Foreskin melanocyte (primary cell): ENCODE measurements at places on chromosomes 2 and 18.

DNA sequence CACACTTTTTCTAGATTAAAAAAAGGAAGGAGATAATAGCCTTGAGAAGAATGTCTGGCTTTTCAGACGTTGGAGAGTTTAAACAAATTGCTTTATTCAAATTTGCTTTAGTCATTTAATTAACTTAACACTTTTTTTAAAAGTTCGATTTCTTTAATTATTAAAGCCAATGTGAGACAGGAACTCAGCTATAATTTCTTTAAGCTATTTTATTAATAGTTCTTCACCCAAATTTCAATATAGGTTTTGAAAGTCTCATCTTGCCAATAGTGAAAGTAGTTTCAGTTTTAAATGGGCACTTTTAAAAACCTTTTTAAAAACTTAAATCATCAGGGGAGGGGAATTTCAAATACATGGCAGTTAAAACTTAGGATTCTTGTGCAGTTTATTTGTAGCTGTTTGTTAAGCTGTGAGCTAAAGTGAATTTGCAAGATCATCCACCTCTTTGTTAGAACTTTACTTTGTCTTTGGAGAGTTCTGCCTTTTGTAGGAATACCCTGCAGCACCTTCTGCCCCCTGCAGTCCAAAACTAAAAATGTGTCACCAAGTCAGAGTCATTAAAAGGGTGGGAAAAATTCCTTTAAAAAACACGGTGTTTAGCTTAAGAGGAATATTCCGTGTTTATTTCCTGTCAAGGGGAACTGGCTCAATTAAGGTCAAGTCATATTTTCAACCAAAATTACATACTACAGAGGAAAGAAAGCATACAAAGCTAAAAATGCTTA, 4.6 kb downstream of the TGIF1 start:
- DNase-seq, result no peak

DNA sequence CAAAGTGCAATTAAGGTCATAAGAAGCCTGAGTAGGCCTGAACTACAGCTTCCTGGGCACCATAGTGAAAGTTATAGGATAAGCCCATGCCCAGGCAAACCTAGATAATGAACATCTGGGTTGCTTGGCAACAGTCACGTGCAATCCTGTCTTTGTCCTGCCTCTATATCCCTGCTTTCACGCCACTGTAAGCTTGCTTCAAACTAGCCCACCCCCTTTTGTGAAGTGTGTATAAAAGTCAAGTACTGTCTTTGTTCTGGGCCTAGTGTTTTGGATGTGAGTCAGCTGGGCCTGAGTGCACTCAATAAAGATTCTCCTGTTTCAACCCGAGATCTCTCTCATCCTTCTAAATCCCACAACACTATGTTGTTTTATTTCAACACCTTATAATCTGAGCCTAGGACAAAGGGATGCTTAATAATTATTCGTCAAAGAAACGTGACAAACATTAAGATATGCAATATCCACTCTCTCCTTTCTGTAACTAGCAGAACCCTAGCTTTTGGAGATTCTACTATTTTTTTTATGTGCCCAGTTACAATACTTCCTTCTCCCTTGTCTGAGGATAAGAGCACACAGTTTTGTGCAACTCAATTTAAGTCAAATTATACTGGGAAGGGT, 927.8 kb downstream of the SUCLG1 start:
- DNase-seq, result peak; percentile 98

GRCh38 chr2:217794133-217794986, 208.4 kb downstream of the TNS1 start:
- DNase-seq, result no peak

- DNase-seq, result peak; percentile 96
Measured at GRCh38 chr18:63553081-63553480, 10.9 kb downstream of the SERPINB12 start.

GRCh38 chr2:4995466-4995865, 696.7 kb upstream of the SOX11 start:
- no peak for DNase-seq

- no peak for DNase-seq
Measured at GRCh38 chr2:43898838-43899346, 60.1 kb downstream of the ABCG8 start.

DNA sequence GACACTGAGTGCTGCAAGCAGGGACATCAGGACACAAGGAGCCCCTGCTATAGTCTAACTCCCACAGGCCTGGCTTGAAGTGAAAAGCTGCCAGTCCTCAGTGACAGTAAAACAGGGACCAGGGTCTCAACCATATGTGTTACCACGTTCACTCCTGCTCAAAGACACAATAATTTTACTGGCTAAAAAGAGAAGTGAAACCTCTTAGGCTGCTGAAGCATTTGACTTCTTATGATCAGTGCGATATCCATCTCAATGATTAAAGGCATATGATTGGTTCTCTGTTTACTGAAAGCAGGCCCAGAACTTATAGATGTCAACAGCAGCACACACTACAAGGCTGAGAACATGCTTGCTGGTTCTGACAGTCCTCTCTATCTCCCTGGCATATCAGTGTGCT, 129.8 kb upstream of the LMAN1 start:
- no peak for DNase-seq

DNA sequence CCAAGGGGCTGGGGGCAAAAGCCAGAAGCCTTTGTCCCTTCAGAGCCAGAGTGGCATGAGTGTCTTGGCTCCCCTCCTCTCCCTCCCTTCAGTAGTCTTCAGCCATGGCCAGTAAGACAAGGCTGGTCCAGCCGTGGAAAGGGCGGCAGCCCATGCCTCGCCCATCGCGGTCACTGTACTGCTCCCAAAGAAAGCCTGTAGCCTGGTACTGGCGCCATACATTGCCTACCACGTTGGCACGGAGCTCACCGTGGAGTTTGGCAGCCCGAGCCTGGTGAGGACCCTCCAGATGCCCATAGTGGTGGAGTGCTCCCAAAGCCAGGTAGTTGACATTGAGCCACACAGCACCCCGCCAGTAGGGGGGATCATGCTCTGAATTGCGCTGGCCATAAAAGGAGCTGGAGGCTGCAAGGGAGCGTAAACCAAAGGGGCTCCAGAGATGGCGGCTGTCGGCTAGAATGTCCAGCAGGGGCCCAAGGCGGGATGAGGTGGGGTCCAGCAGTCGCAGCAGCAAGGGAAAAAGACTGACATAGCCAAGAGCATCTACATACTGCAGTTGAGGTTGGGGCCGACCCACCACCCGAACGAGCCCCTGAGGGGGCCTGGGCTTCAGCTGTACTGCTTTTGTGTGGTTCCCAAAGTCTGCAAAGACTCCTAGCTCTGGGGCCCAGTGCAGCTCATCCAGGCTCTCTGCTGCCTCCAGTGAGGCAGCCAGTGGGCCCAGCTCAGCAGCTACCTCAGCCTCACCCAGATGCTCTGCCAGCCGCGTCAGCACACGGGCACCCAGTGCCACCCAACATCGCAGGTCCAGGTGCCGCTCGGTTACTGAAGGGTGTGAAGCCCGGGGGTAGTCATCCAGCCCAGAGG, 3.2 kb downstream of the WBP1 start:
- no peak for DNase-seq

DNA sequence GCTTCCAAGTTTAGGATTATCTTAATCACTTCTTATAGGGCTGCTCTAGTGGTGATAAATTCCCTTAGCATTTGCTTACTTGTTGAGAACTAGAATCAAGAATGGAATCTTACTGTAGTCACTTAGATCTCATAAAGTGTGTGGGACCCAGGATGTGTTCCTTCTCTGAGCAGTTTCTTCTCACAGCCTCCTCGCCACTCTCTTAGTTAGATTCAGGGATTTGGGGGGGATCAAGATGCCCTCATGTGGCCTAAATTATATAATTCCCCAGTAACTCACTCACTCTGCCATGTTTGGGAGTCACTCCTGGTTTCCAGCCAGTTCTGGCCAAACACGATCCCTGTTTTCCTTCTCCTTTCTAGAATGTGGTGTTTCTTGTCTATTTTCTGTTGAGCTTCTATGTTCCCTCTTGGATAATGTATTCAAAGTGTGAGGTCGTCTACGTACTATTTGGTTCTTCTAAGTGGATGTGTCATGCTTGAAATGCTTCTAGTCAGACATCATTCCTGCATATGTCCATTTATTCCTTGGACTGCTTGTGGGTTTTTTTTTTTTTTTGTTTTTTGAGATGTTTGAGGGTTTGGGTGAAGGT, 414.9 kb upstream of the SYT4 start:
- DNase-seq, result no peak

DNA sequence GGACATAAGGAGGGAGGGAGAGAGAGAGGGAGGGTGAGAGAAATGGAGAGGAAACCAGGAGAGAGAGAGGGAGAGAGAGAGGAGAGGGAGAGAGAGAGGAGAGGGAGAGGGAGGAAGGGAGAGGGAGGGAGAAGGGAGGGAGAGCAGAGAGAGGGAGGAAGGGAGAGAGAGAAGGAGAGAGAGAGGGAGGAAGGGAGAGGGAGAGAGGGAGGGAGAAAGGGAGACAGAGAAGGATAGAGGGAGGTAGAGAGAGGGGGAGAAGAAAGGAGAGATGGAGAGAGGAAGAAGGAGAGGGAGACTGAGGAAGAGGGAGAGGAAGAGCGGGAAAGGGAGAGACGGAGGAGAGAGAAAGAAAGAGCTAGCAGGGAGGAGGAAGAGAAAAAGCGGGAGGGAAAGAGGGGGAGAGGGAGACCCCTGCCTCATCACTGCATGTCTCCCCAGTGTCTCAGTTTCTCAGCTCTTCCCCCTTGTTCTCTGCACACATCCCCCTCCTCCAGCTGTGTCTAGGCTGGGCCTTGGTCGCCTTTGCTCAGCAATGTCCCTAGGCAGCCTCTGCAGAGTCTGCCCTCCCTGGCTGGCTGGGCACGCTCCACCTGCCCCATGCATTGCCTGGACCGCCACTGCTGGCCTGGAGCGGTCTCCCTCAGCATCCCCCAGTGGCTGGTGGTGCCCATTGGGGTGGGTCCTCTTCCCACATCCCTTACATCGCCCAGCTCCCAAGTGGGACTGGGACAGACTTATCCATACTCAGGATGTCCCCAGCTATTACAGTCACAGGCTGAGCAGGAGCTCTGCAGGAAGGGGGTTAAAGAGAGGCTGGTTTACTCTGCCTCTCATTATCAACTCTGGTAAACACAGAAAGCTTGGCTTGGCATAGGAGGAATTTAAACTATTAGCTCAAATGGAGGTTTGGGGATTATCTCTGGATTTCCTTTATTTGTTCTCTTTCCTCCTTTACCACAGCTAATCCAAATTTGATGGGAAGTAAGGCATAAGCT, 85.7 kb upstream of the APCDD1 start:
- no peak for DNase-seq

DNA sequence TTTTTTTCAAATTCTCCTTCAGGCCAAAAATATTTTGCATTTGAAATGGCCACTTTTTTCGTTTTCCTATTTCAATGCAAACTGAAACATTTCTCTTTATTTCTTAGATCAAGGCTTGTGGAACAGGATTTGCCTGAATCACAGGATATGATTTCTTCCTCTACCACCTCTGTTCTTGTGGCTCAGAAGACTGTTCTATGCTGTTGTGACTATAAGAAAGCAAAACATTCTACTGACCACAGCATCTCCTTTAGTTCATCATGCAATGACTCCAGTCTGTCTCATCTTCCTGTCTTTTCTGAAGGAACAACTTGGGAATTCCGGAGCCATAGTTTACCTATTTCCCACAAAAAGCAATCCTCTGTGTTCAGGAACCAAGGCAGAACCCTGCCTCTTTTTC, 16.2 kb upstream of the ZNF512 start:
- DNase-seq, result no peak

DNA sequence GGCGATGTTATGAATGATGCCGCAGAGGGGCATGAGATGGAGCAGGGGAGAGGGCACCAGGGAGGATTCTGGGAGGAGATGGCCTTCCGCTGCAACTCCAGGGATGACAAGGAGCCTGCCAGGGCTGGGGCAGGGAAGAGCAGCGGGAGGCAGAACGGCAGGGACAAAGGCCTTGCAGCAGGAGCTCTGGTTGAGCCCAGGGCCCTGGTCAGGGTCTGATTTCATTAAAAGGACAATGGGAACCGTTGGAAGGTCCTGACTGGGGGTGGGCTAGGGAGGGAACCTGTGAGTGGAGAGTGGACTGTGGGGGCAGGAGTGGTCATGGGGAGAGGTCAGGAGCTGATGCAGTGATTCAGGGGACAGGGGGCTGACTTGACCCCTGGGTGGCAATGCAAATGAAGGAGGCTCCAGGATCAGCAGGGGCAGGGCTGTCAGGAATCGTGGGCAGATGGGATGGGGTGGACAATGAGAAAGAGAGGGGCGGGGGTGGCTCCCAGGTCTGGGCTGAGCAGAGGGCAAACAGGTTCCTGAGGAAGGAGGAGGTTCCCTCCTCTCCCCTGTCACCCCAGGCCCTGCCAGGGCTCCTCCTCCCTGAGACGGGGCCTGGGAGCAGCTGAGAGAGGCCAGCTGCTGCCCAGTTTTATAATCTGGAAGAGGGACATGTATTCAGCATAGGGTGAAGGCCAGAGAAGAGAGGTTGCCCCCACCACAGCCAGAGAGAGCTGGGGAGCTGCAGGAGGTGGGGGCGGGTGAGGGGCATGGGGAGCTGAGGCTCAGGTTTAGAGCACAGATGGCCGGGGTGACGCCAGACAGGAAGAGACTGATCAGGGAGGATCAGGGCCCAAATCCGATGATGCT, 7.3 kb upstream of the DUSP2 start:
- no peak for DNase-seq

DNA sequence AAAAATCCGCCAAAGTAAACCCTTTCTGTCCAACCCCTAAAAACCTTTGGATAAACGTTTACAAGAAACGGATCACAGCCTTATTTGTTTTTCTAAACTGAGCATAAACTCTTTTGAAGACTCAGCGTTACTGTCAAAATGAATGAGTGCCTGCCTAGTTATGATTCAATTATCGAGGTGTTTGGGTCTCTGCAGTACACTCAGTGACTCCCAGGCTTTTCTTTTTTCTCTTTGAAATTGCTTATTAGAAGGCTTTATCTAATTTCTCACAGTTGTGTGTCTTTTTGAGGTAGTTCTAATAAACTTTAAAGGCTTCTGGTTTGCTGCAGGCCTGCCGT, 663 bp downstream of the RHBDD1 start:
- DNase-seq, result no peak

DNA sequence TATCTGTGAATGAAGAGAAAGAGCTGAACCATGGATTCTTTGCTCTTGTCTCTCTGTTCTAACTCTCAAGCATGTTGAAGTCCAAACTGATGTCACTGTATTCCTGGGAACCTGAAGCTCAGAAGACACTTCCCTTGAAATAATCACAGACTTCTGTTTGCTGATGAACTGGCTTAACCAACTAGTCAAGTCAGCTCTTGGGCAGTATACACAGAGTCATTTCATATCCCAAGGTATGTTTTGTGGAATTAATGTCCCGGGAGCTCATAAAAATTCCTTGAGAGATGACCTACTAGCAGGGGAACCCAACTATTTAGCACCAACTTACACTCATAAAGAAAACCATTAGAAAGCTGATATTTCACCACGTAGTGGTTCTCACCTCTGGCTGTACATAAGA, 156.6 kb downstream of the NR4A2 start:
- DNase-seq, result no peak

DNA sequence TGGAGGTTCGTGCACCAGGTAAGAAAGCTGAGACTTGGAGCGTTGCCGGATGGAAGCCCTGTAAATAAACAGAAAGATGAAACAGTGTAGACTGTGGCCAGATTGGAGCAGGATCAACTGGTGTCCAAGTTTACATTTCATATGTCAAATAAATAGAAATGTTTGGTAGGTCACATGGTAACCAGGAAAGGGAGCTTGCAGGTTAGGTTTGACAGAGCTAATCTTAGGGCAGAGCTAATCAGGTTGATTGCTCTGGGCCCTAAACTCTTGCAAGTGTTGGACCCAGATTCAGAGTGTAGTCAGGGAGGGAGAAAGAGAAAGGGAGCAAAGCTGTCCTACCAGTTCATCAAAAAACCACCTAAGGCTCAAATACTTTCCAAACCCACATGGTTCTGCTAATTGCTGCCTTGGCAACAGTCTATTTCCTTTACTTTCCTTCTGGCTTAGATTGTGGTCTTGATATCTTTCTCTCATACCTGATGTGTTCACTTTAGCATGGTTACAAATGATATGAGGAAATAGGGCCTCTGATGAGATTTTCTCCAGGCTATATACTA, 63.2 kb downstream of the G6PC2 start:
- DNase-seq, result no peak
